Thoracic aorta (tissue), 2 donors: ENCODE measurements at places on chromosomes 1 and 21.

DNA sequence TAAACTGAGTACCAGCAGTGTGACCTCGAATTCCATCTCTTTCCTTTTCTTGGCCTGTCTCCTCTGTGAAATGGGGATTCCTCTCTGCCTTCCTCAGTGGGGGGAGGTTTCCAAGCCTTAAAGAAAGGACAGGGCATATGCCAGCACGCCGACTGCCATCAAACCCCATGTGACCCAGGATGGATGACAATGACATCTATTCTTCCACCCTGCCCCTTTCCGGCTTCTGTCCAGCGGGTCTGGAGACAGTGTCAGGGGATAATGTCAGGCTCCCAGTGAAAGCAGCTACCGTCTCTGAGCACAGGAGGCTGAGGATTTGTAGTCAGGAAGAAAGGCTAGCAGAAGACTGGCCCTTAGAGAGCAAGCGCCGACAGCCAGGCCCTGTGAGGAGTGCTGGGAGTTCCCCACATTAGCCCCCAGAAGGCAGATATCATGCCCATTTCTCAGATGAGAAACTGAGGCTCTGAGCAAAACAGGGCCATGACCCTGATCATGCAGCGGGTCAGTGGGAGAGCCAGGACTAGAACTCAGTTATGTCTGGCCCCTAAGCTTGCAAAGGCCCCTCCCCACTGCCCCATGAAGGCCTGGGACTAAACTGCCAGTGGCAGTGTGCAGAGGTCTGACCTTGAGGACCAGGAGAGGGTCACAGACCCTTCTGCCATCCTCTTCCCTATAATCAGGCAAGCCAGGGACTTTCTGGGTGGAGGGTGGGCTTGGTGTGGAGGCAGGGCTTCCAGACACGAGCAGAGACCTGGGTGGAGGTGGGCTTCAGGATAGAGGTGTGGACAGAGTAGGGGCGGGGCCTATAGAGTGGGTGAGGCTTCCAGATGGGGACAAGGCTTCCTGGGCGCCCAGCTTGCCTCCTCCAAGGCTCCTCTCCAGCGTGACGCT lies 30.1 kb downstream of the CDCA8 start:
- DNase-seq = no peak

DNA sequence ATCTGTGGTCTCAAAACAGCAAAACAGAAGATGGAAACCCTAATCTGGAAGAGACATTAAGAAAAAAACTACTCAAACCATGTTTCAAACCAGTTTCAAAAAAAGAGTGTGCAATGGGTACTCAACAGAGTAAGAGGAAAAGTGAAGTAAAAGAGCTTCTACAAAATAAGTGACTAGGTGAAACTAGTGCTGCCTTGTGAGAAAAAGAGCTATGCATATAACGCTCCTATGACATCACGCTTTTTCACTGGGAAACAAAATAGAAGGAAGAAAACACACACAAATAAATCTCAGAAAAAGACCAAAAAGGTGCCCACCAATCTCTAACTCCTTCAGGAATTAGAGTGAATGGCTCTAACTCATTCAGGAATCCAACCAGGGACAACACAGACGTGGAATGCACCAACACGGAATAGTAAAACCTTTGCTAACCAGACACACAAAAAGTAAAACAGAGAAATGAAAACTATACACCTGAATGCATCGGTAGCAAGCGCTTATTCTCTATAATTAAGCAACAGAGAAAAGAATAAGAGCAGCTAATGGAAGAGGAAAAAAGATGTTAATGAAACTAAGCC lies 1.3 kb downstream of the FOXJ3 start:
- DNase-seq = no peak

GRCh38 chr1:27332536-27333281 lies 9.1 kb upstream of the SYTL1 start:
- DNase-seq = no peak

DNA sequence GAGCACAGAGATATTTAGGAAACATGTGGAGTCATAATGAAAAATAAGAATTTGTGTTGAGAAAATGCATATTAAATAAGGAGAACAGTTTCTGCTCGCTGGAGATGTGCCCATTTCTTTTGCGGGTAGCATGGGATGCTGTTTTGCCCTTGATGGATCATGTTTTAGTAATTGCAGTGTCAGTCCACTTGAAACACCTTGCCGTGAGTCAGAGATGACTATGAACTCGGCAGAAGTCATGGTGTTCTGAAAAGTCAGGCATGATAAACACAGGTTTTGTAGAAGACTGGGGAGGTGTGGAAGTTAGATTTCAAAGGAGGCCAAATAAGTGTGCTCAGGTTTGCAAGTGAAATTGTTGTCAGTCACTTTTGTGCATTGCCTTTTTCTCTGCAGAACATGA lies 315.0 kb upstream of the LRRC7 start:
- DNase-seq = no peak

DNA sequence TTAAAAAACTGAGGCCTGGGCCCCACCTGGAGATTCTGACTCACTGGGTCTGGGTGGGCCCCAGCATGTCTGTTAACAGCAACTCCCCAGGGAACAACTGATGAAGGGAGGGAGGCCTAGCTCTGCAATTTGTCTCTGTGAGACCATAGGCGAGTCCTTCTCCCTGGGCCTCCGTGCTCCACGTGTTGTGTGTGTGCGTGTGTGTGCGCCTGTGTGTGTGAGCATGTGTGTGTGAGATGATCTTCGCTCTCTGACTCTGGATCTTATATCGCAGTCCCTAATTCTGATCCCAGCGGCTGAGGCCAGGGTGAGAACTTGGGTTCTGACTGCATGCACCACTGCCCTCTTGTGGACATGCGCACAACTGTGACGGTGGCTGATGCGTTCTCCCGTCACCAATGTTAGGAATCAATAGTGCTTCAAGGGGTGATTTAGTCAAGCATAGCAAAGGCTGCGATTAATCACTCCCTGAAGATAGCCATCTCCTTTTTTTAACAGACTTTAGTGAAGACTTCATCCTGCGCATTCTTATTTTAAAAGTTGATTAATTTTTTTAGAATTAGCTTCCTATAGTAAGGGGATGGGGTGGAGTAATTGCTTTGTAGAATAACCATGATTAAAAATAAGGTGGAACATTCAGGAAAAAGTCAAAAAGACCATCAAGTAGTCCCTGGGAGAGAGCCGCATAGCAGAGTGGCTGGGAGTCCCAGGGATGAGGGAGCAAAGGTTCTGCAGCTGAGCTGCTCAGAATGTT lies 62.4 kb upstream of the USP24 start:
- peak; percentile 45 for DNase-seq

- no peak for DNase-seq
Measured at GRCh38 chr1:205044741-205045140, 1.7 kb downstream of the CNTN2 start.

DNA sequence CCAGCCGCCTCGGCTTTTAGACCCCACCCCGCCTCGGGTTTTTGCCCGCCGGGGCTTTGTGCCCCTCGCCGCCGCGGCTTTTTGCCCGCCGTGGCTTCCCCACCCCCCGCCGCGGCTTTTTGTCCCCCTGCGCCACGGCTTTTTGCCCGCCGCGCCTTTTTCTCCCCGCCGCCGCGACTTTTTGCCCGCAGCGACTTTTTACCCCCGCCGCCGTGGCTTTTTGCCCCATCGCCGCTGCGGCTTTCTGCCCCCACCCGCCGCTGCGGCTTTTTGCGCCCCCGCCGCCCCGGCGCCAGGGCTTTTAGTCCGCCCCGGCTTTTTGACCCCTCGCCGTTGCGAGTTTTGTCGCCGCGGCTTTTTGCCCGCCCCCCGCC lies 474.4 kb downstream of the FAM72C start:
- DNase-seq = no peak

DNA sequence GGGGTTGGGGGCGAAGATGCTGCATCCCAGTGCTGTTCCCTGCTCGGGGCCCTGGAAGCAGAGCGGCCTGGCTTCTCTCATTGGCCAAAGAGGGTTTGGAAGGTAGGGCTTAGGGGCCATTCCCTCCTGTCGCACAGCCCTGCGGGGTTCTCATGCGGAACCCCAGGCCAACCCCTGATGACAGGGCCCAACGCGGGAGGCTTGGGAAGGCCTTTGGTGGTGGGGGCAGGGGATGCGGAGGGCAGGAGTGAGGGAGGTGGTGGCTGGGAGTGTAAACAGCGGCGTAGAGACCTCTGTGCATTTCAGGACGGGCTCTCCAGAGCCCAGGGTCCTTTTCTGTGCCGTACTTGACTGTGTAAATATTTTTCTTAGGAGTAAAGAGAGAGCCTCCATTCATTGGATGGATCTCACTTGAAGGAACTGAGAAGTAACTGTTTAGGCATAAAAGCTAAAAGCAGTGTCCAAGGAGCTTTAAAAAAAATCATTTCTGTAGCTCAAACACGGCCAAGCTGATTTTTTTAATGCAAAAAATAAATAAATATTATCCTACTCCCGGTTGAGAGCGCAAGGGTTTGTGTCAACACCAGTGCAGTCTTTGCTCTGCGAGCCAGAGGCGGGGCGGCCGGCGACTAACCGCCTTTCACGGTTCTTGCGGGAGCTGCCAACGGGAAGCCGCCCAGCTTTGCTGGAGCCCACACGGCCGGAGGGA lies 169.1 kb downstream of the PRDM16 start:
- DNase-seq = no peak

GRCh38 chr1:107590087-107590486 lies 374.9 kb downstream of the VAV3 start:
- DNase-seq = no peak

DNA sequence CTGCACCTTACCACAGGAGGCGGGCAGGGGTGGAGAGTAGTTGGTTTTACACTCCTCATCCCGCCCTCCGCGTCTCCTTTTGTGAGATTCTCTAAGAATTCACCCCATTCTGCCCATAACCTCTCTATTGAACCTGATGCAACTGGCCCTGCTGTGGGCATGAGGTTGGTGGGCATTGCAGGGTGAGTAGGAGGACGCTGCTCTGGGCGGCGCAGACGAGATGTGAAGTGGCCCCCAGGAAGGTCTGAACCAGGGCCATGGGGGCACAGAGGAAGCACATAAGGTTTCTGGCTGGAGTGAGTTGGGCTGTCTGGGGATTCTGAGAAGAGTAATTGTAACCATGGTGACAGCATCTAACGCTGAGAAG lies 8.8 kb downstream of the PADI1 start:
- DNase-seq = no peak

DNA sequence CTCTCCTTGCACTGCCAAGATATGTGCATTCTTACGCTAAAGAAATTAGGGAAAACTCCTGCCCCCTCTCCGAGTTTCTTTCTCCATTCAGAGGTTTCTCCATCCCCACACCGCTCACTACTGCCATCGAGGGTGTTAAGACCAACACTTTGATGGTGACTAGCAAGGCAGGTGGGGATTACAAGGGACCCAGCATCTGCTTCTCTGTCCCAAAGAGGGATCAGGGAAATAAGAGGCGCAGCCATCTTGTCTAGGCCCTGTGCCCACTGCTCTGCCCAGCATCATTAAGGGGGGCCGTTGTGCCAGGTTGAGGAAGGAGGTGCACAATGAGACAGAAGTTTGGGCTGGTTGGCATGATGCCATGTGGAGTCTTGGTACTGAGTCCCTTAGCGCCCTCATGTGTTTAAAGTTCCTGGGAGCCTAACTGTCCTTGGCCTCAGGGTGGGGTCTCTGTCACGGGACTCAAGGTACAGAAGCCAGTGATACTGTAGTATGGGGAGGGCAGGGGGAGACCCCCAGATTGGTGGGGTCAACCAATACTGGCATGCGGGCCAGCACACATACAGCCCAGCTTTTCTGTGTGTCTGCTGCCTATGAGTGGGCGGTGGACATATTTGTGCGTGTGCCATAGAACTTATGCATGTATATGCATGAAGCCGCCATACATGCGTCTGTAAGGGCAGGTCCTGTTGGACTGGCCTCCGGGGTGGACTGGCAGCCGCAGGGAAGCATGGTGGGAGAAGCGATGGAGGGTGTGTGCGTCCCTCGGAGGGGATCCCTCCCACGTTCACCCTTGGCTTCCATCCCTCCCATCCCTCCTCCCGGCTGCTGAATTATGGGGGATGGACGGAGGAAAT lies 5.5 kb downstream of the EFNA3 start:
- no peak for DNase-seq

DNA sequence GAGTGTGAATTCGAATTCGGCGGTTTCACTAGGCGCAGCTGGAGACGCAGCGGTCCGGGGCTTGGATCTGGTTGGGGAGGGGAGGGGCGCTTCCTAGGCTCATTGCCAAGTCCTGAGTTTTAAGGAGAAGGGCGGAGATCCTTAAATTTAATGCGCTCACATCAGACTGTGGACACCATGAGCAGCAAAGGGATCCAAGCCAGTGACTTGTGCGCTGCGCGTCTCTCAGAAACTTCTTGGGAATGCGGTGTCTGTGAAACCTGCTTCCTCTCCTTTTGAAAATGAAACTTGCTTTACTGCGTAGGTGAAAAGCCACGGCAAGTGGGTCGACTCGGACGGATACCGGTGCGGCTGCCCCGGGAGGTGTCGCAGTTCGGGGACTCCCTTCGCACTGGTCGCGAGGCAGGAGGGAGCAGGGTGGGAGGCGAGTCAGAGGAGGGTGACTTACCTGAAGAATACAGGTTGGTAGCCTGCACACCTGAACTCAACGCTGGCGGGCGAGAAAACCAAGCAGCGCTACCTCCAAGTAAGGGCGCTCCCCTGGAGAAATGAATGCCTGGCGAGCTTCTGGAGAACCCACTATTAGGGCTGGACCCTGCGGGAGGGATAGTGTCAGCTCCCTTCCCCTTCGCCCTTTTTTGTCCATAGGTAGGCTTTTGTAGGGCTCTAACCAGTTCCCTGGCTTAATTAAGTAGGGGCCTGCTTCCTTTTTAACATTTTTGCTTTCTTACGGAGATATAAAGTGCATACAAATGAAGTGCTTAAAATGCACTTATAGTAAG lies 992 bp downstream of the TENT5C start:
- no peak for DNase-seq

GRCh38 chr1:153608089-153608682 lies 4.8 kb downstream of the S100A16 start:
- no peak for DNase-seq

- DNase-seq = no peak
Measured at GRCh38 chr1:231869364-231869763, 242.8 kb downstream of the DISC1 start.

- no peak for DNase-seq
Measured at GRCh38 chr1:14804626-14805025, 206.1 kb downstream of the KAZN start.

DNA sequence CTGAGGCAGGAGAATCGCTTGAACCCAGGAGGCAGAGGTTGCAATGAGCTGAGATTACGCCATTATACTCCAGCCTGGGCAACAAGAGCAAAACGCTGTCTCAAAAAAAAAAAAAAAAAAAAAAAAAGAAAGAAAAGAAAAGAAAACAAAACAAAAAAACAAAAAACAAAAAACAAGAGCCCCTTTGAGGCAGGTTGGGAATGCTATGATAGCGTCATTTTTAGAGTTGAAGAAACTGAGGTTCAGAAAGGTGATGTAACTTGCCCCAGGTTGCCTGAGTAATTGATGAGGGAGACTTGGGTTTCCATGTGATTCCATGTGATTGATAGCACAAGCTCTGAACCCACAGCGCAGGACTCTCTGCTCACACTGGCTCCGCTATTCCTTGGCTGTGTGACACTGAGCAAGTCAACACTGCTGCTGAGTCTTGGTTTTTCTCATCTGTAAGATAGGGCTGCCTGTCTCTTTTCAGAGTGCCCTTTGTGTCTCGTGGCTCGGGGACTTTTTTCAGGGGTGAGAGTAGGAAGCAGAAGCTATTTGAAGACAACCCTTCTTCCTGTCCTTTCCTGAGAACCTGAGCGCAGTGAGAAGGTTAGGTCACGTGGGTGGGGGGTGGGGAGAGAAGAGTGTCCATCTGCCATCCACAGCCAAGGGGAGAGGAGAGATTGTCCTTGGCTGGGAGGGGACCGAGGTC lies 2.5 kb downstream of the CNR2 start:
- DNase-seq = no peak
